Daoy (cell line): ENCODE measurements at places on chromosomes 3 and 15. TPM values are rescaled to one million over a fixed set of nuclear protein-coding genes. Genes with fewer than 3 reads are reported as not detected.

Gene RPL32
- 611 and 698 TPM in 2 replicates for total RNA-seq

Gene GOLGA8R
- total RNA-seq = 0.48 TPM in 1 of 2 replicates, not detected in the other

Gene SAMD7
- not detected in 2 replicates for total RNA-seq

GRCh38 chr15:78625606-78626280, 4.9 kb upstream of the CHRNA3 start:
- DNase-seq = no peak

DNA sequence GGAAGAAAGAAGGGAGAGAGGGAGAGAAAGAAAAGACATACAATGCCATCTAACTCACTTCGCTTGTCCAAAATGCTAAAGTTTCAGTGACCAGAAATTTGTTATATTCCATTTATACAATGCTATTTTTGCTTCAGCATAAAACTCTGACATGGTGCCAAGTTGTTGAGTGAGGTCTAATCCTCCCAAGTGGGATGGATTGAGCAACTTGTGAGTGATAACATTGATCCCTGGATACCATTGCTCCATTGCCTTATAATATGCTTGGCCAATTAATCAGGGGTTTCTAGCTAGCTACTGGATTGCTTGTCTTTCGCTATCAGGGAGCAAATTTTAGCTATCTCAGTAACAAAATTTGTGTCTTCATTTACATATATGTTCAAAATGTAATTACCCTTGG, 615.6 kb upstream of the DPPA4 start:
- no peak for DNase-seq

DNA sequence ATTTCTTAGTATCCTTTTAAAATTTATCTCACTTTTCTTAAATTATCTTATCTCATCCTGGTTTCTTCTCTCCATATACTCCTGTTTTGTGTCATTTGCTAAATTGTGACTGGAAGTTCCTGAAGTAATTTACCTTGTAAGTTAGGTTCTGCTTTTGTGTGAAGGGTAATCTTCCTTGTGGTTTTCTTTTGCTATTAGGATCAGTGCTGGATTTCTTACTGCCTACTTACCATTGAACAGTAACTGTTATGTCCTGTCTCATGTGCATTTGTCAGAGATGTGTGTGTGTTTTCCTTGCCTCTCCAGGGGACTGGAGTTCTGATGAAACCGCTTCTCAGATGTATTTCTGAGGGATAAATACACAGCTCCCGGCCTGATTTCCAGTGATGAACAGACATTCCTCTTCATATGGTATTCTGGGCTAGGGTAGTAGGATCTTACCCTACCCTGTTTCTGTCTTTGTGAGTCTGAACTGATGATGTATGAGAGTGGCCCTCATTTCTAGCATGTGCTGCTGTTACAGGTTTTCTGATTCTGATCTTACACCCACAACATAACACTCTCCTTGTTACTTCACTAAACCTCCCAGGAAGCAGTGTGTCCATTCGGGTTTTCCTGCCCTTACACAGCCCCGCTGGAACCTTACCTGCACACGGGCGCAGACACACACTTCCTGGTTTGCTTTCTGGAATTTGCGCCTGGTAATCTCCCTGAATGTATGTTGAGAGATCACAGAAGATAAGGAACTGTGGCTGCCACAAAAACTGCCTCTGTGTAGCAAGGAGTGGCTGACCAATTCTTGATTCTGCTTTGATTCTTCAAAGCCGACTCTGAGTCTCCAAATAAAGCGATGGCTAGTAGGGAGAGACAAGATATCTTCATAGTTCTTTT, 14.7 kb downstream of the PAK2 start:
- no peak for DNase-seq

DNA sequence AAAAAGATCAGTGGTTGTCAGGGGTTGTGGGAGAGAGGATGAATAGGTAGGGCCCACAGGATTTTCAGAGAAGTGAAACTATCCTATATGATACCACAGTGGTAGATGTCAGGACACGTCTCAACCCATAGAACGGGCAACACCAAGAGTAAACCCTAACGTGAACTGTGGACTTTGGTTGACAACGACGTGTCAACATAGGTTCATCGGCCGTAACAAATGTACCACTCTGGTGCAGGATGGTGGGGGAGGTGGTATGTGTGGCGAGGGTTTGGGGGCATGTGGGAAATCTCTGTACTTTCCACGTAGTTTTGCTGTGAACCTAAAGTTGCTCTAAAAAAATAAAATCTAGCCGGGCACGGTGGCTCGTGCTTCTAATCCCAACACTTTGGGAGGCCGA, 13.0 kb upstream of the PIGZ start:
- no peak for DNase-seq
